ENCODE measurements at places on chromosomes 12 and 14.

- no peak for DNase-seq
Observed at GRCh38 chr14:64763801-64764621, 59.8 kb downstream of the PLEKHG3 start.

- DNase-seq, result no peak
Observed at GRCh38 chr12:7498809-7499208, 4.8 kb downstream of the CD163 start.

GRCh38 chr14:21807975-21808374, 134.4 kb upstream of the OR4E1 start:
- DNase-seq, result no peak

DNA sequence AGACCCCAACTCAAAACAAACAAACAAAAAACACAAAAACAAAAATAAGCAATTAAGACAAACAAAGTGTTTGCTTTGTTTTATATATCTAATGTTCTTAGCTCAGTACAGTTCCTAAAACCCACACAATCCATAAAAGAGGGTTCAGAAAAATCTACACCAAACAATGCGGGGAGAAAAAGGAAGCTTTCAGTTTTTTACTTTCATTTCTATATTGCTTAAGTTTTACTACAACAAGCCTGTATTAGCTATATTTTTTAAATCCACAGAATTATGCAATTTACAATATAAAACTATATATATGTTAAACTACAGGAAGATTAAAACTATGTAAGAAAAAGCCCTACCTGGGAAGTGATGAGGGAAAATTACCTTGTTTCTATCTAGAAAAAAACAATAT, 41.4 kb downstream of the CLIP1 start:
- no peak for DNase-seq

GRCh38 chr12:95336387-95337067, 118.9 kb downstream of the VEZT start:
- DNase-seq, result no peak

Data from activated T-helper 9 cell treated with anti-CD3 and anti-CD28 coated beads, Interleukin-2, amount 50 U/mL, for 16 hours (primary cell).